ENCODE measurements at places on chromosomes 1 and 21.

- no peak for DNase-seq
Observed at GRCh38 chr1:93353286-93353685, 7.6 kb downstream of the DR1 start.

DNA sequence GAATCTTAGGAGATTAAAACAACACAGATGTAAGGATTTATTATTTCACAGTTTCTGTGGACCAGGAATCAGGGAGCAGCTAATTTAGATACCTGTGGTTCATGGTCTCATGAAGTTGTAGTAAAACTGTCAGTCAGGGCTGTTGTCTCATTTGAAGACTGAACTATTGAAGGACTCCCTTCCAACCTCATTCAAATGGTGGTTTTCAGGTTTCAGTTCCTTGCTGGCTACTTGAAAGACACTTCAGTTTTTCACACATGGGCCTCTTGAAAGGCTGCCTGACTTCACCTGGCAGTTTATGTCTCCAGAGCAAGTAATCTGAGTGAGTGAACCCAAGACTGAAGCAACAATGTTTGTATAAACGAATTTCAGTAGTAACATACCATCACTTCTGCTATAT is 915.9 kb downstream of the PLA2G4A start:
- DNase-seq = no peak

- no peak for DNase-seq
Observed at GRCh38 chr1:29275435-29275834, 39.1 kb downstream of the PTPRU start.

- DNase-seq = no peak
Observed at GRCh38 chr1:160705742-160706141, 5.9 kb downstream of the CD48 start.

GRCh38 chr1:145804235-145805045 is 19.5 kb downstream of the RNF115 start:
- DNase-seq = no peak

- DNase-seq = peak; percentile 66
Observed at GRCh38 chr1:64686828-64687724, 57.8 kb upstream of the RAVER2 start.

GRCh38 chr1:28855469-28855951 is 43.5 kb downstream of the OPRD1 start:
- no peak for DNase-seq

GRCh38 chr1:47192458-47193384 is 2.9 kb upstream of the PDZK1IP1 start:
- peak; percentile 46 for DNase-seq

DNA sequence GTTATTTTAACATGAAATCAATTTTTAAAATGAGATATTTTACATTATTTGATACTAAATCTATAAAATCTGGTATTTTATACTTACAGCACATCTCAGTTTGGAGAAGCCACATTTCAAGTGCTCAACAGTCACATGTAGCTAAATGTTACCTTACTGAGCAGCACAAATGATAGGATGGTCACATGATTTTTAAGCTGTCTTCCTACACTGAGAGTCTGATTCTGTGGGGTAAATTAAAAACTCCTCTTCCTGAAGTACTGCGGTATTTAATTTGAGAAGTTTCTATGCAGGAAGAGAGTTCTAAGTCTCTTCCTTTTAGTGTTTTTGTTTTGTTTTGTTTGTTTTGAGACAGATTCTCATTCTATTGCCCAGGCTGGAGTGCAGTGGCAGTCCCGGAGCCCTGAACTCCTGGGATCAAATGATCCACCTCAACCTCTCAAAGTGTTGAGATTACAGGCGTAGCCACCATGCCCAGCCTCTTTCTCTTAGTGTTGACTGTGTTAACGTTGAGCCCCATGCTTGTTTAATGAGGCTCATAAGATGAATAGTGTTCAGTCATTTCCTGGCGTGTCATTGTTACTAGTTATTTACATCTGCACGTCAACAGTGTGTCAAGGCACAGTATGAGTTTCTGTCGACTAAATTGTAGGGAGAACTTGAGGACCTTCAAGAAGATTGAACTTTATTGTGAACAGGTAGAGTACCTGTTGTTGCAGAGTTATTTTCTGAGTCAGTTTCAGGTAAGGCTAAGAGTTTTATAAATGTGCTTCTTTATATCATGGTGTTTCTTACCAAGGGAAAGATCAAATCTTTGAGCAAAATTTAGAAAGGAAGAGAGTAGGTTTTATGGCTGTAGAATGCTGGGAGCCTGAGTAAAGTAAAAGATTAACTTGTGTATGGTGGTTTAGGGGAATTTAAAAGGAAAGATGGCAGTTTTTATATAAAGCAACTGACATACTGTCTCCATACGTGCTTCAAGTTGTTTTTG is 3.3 kb downstream of the CNST start:
- DNase-seq = peak; percentile 65

DNA sequence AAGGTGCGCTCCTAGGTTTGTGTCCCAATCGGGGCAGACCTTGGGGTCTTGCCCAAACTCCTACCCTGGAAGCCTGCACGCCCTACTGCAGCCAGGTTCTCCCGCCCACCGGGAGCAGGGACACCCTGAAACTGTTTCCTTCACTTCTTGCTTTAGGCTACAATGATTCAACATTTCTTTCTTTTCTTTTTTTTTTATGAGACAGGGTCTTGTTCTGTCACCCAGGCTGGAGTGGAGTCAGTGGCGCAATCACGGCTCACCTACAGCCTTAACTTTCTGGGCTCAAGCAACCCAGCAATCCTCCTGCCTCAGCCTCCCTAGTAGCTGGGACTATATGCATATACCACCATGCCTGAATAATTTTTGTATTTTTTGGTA is 75.8 kb downstream of the ITPKB start:
- DNase-seq = no peak

- no peak for DNase-seq
Observed at GRCh38 chr1:31016868-31017267, 48.6 kb downstream of the PUM1 start.

- DNase-seq = no peak
Observed at GRCh38 chr1:34973326-34973725, 11.8 kb downstream of the TMEM35B start.

DNA sequence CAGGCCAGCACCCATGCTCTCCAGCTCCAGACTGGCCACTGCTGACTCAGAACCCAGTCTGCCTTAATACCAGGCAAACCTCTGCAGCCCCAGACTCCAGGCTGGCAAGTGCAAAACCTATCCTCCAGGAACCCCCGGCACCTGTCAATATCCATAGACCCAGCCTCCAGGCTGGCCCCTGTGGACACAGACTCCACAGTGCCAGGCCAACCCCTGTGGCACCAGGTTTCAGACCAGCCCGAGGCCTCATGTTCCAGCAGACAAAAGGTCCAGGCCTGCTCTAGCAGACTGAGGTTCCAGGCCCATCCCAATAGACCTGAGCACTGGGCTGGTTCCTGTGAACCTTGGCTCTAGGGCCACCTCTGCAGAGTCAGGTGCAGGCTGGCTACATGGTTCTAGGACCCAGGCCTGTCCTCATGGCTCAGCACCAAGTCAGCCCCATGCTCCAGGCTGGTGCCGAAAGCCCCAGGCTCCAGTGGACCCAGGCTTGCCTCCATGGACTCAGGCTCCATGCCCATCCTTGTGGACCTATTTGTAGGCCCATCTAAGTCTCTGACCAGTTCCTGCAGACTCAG is 118.2 kb downstream of the WDR3 start:
- DNase-seq = no peak

GRCh38 chr1:188027613-188028012 is 1198.9 kb downstream of the PLA2G4A start:
- peak; percentile 97 for DNase-seq

DNA sequence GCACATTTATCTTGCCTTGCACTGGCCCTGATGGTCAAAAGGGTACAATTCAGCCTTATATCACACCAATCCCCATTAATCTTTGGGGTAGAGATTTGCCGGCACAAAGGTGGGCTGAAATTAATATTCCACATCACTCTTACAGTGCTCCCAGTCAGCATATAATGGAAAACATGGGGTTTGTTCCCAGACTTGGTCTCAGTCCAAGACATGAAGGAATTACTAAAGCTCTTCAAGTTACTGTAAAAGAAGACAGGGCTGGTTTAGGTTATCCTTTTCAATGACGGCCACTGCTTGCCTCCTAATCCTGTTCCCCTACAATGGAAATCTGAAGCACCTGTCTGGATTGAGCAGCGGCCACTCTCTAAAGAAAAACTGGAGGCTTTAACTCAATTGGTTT is 160.7 kb downstream of the IER5 start:
- DNase-seq = no peak

DNA sequence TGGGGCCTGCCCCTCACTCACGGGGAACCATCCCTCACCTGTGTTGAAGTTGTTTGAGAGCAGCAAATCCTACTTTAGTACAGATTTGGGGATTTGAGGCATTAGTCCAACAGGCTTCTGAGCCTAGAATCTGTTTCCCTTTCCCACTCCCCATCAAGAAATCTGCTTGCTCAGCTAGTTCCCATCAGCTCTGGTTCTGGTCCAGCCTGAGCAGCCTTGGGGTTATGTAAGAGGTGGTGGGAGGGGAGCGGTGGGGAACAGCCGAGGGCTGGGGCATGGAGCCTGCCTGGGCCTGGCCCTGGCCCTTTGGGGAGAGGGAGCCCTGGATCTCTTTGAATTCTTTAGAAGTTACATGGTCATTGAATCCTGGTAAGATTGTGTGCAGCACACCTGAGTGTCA is 4.1 kb downstream of the GSTM5 start:
- no peak for DNase-seq

GRCh38 chr21:43355925-43356289 is 71.0 kb downstream of the SIK1 start:
- DNase-seq = no peak

DNA sequence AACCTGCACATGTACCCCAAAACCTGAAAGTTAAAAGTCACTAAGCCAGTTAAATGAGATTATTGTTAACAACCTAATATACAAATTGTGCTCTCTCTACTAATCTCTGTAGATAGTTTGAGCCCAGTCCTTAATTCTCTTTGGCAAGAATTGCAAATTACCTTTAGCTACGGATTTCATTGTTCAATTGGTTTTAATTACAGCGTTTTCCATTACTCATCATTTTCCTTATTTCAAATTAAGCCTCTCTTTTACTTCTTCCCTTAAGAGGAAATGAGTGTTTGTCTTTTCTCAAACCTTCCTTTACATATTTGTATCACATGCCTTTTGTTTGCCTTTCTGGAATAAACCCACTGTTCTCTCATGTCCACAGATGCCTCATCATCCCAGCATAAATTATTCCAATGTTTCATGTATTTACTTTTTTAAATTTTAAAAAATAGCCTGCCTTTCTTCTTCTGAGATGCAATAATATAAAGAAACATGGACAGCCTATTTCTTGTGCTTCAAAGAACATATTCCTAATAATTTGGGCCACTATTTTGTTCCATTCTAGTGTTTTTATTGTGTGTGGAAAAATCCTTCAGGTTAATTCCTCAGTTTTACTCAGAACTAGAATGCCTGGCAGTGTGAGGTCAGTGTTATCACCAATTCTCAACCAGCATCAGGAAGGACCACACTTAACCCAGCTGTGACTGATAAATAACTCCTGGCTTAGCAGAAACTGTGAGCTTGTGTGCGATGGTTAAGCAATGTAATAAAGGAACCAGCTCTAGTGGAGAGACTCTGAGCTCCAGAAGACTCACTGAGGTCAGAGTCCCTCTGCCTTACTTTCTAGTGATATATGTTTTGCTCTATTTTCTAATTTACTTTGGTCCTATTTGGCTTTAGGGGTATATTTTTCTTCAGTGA is 600.5 kb downstream of the LTN1 start:
- no peak for DNase-seq

GRCh38 chr1:176560681-176561080 is 97.7 kb downstream of the PAPPA2 start:
- no peak for DNase-seq

GRCh38 chr1:38932571-38932970 is 9.1 kb downstream of the RHBDL2 start:
- DNase-seq = no peak

Measured in HCEC 1CT (cell line).